Thoracic aorta (tissue), 2 donors: ENCODE measurements at places on chromosomes 1 and 21. TPM values are rescaled to one million over a fixed set of nuclear protein-coding genes. Genes with fewer than 3 reads are reported as not detected.

CDK11B gene
- total RNA-seq = 17.7 TPM

DNA sequence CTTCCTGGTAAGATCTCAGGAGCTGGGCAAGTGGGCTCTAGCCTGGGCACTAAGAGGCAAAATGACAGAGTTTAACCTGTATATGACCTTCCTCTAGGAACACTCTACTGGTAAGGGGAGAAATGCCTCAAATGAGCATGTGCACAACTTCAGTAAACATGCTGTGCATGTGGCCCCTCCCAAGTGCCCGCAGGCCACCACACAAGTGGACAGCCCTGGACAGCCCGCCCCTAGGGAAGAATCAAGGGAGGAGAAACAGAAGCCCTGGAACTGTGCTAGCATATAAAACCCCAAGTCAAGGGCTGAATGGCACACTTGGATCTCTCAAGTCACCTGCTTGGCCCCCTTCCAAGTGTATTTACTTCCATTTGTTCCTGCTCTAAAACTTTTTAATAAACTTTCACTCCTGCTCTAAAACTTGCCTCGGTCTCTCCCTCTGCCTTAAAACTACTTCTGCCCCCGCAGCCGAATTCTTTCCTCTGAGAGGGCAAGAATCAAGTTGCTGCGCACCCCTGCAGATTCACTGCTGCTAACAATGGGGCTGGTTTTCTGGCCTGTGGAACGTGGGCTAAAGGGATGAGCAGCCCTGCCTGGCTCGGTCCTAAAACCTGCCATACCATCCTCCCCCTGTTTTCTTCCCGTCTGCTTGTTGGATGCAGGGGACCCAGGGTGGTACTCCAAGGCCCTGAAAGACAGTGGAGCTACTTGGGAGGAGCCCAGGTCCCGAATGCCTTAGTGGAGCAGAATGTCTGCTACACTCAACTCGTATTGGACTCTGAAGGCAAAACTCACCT is 93.5 kb downstream of the IER5 start:
- no peak overlapping the region for H3K4me3 ChIP-seq
- DNase-seq = no peak
- no peaks in the 10 kb centered on the region for H3K36me3 ChIP-seq
- no peaks in the 10 kb centered on the region for H3K4me1 ChIP-seq

- no peaks in the 10 kb centered on the region for H3K36me3 ChIP-seq
- H3K4me3 ChIP-seq = no peak overlapping the region
- no peak for DNase-seq
- no peaks in the 10 kb centered on the region for H3K4me1 ChIP-seq
- no peak overlapping the region for H3K27ac ChIP-seq
- H3K27me3 ChIP-seq = no peaks in the 10 kb centered on the region
Measured at GRCh38 chr1:224057461-224058199, 56.3 kb upstream of the FBXO28 start.

GRCh38 chr1:182869241-182869666 is 30.1 kb downstream of the DHX9 start:
- no peaks in the 10 kb centered on the region for H3K27me3 ChIP-seq
- no peak overlapping the region for H3K4me3 ChIP-seq
- no peak overlapping the region for H3K27ac ChIP-seq

- no peak for DNase-seq
- no peaks in the 10 kb centered on the region for H3K36me3 ChIP-seq
- no peak overlapping the region for H3K27ac ChIP-seq
- H3K4me3 ChIP-seq = no peak overlapping the region
Measured at GRCh38 chr21:31107176-31107785, 69.0 kb upstream of the KRTAP19-8 start.
